ENCODE measurements at places on chromosomes 1 and 21.

DNA sequence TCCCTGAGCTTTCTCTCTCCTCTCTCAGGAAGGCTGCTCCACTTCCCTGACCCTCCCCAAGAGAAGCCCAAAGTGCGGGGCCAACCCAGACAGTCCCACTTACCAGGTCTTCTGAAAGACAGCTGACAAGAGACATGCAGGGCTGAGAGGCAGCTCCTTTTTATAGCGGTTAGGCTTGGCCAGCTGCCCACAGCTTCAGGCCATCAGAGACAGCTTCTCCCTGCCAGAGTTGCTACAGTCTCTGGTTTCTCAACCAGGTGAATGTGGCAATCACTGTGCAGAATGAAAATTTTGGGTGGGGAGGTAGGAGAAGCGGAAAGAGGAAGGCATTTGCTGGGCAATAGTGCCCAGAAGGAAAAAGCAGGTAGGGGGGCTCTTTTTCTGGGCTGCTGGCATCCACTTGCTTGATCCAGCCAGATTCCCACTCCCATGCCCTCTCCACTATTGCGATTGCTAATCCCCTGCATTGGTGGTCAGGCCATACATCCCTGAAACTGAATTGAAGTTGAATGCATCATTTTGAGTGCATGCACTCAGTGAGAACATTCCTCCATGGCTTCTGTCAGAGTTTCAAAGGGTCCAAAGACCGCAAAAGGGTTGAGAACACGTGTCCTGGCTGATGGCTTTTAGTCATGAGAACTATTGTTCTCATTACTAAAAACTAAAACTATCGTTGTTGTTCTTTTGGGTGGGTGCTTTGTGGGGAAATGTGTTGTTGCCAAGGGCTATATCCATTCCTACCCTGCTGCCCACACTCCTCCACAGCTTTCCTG, at the start of gene S100A8:
TSS of gene S100A8 (minus strand) at position 136 of the 773 bp plus-strand sequence. CDS start 538 bp downstream, outside the sequence.
- DNase-seq: no peak

- DNase-seq: no peak
Observed at GRCh38 chr21:37658121-37658816, 258.0 kb downstream of the KCNJ6 start.

- peak; percentile 55 for DNase-seq
Observed at GRCh38 chr1:3618881-3619671, 5.7 kb upstream of the TPRG1L start.

DNA sequence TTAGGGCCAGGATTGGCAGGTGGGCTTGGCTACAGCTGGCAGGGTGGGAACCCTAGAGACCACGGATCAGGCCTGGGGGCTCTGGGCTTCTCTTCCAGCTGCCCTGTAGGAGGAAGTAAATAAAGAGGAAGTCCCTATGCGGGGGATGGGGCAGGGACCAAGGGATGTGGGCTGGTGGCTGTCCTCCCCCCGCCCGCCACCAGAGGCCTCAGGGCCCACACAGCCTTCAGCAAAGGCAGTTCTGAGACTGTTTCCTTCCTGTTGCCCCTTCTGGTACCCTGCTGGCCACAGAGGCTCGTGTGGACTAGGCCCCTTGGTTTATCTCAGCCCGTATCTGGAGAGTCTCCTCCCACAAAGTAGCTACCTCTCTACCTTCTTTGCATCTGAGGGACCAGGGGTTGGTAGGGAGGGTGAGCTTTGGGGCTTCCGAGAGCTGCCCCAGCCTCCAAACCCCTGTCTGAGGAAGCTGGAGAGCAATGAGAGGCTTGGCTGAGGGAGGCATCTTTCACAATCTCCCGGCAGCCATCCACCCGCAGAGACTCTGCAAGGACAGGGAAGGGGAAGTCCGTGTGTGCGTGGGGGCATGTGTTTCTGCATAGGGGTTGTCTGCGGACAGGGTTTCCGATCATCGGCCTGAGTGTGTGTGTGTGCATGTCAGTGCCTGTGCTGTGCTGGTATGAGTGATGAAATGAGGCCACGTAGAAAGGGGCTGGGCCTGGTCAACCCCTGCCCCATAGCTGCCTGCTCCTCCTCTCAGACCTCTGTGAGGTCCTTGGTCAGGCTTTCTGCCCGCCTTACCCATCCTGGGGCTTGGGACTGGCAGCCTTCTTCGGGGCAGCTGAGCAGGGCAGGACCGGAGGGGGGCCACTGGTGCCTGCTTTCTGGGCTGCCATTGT, 12.5 kb downstream of the RPS6KA1 start:
- DNase-seq: peak; percentile 46

DNA sequence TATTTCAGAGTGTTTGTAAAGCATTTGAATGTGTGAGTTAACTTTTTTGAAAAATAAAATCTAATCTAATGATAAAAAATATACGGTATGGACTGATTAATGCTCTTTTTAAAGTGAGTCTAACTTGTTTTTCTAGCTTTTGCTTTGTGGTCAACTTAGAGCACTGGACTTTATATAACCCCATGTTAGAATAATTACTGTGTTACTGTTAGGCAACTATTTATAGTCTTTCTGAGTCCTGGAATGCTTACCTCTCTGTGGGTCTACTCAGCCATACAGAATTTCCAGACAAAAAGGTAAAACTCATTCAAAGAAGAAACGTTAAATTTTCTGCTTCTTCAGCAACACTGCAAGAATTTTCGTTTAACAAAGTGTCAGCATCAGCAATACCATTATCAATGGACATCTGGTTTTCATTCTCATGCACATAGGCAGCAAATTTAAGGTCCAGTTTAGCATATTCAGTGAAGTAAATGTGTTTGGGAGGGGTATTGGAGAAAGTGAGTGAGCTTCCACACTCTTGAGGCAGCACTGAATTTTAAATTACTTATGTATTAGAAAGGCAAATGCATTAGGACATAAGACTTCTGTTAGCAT, 664.7 kb upstream of the NEGR1 start:
- DNase-seq: no peak

GRCh38 chr1:109091078-109091838, 694 bp downstream of the TMEM167B start:
- DNase-seq: no peak

DNA sequence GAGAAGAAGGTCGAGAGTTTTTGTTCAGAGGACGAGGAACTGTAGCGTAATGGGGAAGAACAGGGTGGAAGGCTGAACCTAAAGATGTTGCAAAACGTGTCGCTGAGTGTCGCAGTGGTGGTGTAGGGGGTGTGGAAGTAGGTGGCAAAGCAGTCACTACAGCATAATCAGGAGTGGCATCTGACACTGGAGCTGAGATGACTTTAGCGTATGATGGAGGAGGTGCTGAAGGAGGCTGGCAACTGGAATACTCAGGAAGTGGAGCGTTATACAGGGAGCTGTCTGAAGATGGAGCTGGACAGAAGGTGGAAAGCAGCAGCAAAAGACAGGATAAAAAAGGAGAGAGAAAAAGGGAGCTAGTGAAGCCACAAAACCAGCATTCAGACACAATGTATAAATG, 89.9 kb upstream of the LBR start:
- no peak for DNase-seq

- DNase-seq: peak; percentile 2
Observed at GRCh38 chr1:208652296-208653160, 408.3 kb upstream of the PLXNA2 start.

DNA sequence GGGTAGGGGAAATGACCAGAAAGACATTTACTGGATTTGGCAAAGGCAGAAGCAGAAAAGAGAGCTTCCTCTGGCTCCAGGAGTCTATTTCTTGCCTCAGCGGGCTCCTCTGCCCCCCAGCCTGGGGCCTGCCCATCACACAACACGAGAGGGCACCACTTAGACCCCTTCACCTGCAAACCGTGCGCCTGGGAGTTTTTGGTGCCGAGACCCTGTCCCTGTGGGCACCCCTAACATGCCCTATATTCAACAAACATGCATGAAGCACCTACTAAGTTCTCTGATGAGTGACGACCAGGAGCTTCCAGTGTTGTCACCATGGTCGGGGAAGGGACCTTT, 18.8 kb downstream of the IL6R start:
- no peak for DNase-seq

DNA sequence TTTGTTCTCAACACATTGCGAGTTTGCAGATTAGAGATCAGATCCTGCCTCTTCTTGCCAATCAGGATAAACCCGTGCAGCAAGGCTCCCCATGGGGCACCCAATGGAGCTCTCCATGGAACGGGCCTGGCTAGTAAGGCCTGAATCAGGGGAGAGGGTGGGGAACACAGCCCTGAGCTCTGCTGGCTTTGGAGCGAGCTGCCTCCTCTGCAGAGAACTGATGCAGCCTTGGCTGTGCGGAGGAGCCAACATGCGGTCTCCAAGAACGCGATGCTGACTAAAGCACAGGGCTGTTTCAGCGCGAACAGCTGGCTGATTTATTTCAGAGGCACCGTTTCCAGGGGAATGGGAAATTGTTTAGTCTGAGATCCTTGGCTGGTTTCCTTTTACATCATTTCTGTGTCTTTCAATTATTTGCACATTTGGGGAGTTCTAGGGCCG, 139.7 kb downstream of the TSEN15 start:
- DNase-seq: no peak

GRCh38 chr1:150555198-150555970, 6.2 kb downstream of the ADAMTSL4 start:
- DNase-seq: no peak

DNA sequence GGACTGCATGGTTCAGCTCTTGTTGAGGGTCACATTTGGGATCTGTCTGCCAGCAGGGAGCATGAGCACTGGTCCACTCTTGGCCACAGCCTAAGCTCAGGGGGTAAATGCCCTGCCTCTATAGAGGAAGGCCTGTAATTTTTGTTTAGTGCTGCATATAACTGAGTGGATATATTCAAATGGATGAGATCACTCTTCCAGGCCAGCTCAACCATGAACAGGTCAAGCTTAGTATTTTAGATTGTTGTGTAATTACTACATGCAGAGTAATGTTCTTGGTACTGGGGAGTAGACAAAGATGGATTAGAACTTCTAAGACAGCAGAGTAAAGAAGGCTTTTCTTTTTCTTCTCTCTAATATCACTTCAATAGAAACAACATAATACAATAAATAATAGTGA, 376.9 kb downstream of the GPATCH2 start:
- DNase-seq: no peak

DNA sequence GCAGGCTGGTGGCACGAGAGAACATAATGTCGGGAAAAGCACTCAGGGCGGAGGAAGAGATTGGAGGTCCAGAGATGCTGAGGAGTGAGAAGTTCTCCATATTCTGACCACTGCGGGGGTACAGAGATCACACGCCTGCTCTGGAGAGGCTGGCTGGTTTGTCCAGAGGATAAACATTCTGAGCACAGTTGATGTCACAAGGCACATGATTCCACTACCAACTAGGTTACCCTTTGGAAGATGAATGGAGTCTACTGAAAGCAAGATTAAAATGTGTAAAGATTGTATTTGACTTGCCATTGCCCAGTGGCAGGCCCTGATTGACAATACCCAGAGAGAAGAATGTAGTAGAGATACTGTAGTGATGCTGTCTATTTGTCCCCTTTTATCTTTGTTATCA, at the start of gene SPATA46:
TSS of gene SPATA46 (minus strand) at position 164 of the 400 bp plus-strand sequence. CDS start at position 100, 64 bp downstream.
- DNase-seq: no peak
